ENCODE measurements at places on chromosomes 13 and 19.

DNA sequence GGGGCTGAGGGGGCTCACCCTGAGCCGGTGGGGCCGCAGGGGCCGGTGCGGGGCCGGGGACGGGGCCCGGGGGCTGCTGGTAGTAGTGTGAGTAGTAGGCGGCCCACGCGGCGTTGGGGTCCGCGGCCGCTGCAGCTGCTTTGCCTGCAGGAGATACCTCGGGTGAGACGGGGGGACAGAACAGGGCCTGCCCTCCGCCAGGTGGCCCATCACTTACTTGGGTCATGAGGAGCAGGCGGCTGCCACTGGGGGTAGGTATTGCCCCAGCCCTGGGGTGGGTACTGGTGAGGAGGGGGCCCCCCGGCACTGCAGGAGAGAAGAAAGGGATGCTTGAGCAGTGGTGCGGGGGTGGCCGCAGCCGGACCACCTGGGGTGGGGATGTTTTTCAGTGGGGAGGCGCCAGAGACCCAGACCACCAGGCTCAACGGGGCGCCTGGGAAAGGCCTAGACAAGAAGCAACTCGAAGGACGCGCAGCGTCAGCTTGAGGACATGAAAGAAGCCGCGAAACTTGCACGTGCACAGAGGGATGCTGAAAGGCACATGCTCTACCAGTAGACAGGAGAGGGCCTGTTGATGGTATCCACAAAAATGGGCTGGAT is 8.9 kb downstream of the KHSRP start:
- no peak for DNase-seq

GRCh38 chr19:1590641-1591397 is 1.8 kb downstream of the MBD3 start:
- no peak for DNase-seq

DNA sequence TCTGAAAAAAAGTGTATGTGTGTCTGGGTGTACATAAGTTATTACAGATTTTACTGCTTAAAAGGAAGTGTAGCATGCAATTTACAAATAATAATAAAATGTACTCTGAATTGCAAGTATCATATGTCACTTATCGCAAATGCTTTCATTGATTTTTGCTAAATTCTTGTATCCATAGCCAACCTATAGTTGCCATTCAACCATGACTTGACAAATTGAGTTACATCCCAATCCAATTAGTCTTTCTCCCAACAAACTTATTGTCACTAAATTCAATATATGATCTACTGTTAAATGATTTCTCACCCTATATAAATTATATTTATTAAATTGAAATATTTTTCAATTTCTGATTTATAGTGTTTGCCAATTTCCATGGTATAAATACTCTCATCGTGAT is 17.3 kb upstream of the SUPT20H start:
- no peak for DNase-seq

- DNase-seq: no peak
These were observed 11.6 kb downstream of the NFILZ start for GRCh38 chr19:8641908-8642547.

- DNase-seq: no peak
These were observed 791 bp downstream of the TMED1 start for GRCh38 chr19:10835089-10835753.

GRCh38 chr19:58000677-58001076 is 1.9 kb downstream of the ZNF606 start:
- DNase-seq: no peak

GRCh38 chr13:60690604-60691003 is 293.6 kb downstream of the TDRD3 start:
- DNase-seq: no peak

GRCh38 chr19:3617463-3617862 is 9.1 kb downstream of the CACTIN start:
- DNase-seq: no peak

DNA sequence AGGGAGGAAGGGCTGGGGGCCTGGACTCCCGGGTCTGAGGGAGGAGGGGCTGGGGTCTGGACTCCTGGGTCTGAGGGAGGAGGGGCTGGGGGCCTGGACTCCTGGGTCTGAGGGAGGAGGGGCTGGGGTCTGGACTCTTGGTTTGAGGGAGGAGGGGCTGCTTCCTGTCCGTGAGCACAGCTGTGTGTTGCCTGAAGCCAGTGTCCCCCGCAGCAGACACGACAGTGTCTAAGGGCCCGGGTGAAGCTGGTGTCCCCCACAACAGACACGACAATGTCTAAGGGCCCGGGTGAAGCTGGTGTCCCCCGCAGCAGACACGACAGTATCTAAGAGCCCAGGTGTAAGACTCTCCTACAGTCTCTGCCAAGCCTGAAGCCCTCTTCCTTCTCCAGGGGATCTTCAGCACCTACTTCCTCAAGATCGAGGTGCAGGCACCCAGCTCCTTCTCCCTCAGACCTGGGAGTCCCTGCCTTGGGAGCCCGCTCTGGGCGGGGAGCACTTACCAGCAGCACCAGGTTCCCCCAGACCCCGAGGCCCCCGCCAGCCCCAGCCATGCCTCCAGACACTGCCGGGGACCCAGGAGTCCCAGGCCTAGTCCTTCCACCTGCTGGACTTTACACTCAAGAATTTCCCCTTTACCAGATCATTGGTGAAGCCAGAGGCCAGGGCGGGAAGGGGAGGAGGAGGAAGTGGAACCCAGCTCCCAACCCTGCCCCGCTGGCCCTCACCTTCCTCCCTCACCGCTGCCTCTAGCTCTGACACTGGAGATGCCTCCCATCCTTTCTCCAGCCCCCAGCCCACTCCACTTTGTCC is at the start of gene PTPRH:
Gene PTPRH (minus strand): TSS at position 622 of the 813 bp plus-strand sequence. CDS start 68 bp downstream, at position 554.
- DNase-seq: peak; percentile 42

DNA sequence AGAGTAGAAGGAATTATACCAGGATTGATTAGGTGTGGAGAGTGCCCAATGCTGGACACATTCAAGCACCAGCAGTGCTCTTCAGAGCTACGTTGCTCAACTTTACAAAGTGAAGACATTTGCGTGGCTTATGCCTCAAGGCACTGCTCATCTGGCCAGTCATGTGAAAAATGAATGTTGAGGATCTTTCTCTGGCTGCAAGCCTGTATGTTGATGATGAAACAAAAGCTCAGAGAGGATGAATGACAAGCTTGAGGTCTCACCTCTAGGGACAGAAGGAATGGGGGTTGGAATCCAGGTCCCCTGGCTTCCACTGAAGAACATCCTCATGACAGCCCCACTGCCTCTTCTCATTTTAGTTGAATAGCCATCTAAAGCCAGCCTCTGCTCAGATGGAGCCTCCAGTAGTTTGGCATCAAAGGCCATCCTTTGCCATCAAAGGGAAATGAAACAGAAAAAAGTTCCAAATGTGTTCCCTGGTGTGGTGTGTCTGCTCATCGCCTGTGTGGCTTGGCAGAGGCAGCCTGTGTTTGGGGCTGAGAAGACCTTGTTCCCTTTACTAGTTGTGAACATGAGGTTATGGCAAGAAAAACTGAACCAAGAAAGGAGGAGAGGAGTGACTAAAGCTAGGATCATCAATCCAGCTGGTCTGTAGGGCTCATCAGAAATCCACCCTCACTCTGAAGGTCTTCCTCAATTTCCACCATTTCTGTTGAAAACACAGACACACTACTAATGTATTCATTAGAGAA is 114.0 kb upstream of the KL start:
- no peak for DNase-seq

GRCh38 chr13:95706356-95706755 is 29.4 kb downstream of the DNAJC3 start:
- no peak for DNase-seq

DNA sequence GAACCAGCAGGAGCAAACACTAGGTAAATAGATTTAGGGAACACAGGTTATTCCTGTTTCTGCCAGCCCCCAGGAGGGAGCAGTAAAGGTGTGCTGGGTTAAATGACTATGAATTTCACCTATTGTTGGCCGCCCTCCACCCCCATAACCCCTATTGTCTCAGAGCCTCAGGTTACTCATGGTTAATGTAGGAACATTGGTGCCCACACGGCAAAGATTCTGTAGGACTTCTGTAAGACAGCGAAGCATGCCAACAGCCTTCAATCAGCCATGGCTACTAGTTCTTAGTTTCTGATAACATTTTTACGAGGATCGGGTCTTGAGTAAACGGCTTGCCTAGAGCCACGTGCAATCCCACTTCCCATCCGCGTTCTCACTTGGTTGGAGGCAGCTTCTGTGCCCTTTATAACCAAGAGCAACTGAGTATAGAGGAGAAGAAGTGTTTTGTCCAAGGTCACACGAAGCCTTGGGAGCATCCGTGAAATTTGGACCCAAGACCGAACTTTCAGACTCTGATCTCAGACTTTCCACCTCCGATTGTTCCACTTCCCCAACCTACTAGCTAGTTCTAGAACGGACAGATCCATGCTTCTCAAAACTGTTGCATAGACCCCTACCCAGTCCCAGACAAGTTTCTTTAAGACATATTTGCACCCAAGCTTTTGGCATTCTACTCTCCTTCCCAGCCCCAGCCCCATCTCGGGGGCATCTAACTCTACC is 5.1 kb upstream of the CACNG8 start:
- DNase-seq: no peak

- DNase-seq: no peak
These were observed 1040.6 kb upstream of the SPRY2 start for GRCh38 chr13:81381560-81381959.

DNA sequence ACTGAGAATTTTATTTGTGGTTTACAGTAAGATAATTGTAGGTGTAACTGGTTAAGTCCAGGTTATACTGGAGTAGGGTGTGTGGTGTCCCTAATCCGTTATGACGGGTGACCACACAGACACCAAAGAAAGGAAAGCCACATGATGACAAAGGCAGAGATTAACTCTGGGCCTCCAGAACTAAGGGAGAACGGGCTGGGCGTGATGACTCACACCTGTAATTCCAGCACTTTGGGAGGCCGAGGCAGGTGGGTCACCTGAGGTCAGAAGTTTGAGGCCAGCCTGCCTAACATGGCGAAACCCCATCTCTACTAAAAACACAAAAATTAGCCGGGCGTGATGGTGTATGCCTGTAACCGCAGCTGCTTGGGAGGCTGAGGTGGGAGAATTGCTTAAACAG is 10.2 kb upstream of the FUT2 start:
- DNase-seq: no peak

DNA sequence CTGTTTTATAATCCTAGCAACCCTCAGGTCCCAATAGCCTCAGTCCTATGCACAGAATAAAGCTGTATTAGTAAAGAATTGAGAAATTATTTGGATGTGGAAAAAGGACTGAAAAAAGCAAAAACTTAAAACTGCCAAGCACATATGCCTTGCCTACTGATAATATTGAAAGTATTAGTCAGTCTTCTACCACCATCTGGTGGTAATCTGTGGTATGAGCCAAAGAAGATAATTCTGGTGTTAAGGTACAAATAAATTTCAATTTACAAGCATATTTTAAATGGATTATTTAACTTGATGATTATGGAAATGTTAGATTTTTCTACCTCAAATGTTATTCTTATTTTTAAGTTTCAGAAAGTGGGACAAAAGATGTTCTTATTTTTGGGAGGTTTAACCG is 460.3 kb upstream of the KLHL1 start:
- DNase-seq: no peak

GRCh38 chr19:38252941-38253691 is 3.1 kb downstream of the PPP1R14A start:
- no peak for DNase-seq

DNA sequence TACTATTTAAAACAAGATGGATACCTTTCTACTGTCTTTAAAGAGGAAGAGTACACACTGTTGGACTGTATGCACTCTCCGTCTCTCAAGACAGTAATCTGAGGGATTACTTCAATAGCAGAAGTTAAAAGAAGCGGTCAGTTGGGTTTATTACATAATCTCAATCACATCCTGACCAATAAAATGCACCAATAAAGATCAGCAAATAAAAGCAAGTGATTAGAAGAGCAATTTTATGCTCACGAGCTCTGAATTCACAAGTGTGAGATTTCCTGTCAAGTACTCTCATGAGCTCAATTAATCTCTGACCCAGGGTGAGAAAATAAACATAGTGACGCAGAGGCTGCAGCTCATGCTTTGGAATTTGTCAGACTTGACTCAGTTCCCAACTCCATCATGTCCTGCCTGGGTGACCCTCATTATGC is 12.2 kb downstream of the ABCC4 start:
- no peak for DNase-seq

GRCh38 chr13:43054803-43055802 is 31.7 kb downstream of the DNAJC15 start:
- no peak for DNase-seq

DNA sequence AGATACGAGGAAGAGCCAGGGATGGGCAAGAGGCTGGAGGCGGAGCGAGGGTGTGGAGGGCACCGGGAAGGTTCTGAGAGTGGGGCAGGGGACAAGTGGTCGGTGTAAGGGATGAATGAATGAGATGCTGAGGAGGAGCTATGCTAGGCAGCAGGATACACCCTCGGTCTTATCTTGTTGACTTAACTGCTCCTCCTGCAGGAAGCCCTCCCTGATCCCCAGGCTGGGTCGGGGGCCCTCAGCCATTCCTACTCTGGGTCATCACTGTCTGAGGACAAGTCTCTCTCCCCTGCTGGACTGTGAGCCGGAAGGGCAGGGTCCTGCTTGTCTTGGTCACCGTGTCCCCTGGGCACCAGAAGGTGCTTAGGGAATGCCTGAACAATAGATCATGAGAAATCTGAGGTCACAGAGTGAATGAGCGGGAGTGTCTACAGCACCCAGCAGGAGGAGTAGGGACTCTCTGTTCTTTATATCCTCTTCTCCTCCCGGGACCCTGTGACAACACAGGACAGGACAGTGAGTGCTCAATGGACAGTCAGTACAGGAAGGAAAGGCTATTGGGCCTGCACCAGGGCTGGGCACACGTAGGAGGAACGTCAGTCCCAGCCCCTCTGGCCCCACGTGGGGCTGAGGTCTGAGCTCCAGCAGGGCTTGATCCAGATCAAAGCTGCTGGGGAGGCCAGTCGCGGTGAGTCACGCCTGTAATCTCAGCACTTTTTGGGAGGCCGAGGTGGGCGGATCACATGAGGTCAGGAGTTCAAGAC is 6.5 kb downstream of the NKPD1 start:
- DNase-seq: no peak

DNA sequence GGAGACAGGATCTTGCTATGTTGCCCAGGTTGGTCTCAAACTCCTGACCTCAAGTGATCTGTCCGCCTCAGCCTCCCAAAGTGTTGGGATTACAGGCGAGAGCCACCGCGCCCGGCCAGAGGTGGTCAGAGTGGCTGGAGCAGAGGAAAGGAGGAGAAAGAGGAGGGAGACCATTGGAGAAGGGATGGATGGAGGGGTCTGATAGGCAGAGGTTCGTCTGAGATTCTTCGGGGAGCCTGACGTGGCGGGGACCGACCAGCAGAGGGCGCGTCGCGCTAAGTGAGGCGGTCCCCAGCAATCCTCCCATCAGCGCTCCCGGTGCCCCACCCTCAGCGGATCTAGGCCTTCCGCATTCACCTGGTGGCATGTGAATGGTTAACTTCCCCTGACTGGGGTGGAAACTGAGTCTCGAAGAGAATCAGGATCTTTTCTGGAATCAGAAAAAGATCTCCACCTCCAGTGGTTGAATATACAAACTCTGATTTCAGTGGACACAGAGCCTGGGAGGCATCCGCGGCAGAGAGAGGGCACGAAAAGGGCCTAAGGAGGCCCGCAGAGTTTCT is 8.8 kb downstream of the GTPBP3 start:
- peak; percentile 64 for DNase-seq

GRCh38 chr13:85283408-85283807 is 515.8 kb downstream of the SLITRK6 start:
- DNase-seq: no peak
